ENCODE measurements at places on chromosomes 12 and 14.

GRCh38 chr12:128823216-128823915, 392 bp downstream of the SLC15A4 start:
- peak; percentile 17 for DNase-seq

DNA sequence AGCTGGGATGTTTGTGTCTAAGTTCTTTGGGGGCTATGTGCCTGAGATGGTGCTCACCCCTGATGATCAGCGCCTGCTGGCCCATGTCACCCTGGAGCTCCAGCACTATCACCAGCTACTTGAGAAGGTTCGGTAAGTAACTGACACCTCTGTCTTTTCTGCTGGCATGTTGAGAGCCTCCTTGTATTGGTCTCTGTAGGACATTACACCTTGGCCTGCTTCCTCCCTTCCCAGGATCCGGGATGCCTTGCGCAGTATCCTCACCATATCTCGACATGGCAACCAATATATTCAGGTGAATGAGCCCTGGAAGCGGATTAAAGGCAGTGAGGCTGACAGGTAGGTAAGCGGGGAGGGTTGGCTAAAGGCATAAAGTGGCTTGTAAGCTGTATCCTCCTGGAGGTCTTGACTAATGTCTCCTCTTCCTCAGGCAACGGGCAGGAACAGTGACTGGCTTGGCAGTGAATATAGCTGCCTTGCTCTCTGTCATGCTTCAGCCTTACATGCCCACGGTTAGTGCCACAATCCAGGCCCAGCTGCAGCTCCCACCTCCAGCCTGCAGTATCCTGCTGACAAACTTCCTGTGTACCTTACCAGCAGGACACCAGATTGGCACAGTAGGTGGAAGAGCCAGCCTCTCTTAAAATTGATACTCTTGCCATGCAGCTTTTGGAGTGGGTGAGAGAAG, 5.5 kb downstream of the DDIT3 start:
- DNase-seq, result no peak

DNA sequence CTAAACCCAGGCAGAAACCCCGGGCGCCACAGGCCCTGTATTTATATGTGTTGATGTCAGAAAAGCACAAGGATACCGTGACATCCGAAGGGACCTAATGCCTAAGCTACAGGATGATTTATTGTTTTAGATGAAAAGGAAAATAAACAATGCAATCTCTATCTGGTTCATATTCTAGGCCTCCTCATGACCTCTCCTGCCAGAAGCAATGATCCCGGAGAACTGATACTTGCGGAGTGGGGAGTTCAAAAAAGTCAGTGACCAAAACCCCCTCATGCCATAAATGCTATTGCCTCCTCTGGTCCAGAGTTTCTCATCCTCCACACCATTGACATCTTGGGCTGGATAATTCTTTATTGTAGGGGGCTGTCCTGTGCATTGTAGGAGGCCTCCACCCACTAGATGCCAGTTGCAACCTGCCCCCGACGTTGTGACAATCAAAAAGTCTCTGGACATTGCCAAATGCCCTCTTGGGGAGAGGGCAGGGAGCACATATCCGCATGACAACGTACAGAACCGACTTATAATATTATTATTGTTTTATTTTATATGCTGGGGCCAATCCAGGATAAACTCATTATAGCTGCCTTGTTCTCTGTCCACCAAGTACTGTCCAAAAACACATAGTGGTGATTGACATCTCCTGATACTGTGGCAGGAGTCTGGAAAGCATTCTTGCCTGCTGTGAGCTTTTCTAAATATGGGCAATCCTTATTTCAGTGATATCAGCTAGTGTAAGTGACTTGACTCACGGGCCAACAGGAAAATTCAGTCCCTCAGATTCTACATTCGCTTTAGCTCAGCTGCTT, 1.1 kb upstream of the CSRP2 start:
- DNase-seq, result no peak

- DNase-seq, result no peak
Measured at GRCh38 chr14:95507701-95508103, 8.7 kb downstream of the SYNE3 start.

- DNase-seq, result no peak
Measured at GRCh38 chr12:15486859-15487258, 164.6 kb downstream of the PTPRO start.

DNA sequence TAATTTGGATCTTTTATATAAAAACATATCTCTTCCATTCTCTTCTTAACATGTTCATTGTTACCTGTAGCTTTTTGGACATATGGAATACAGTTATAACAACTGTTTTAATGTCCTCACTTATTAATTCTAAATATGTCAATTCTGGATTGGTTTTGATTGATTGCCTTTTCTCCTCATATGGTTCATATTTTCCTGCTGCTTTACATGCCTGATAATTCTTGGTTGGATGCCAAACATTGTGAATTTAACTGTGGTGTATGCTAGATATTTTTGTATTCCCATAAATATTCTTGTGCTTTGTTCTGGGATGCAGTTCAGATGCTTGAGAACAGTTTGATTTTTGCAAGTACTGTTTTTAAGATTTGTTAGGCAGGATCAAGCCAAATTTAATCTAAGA, 10.8 kb downstream of the C14orf132 start:
- DNase-seq, result no peak

DNA sequence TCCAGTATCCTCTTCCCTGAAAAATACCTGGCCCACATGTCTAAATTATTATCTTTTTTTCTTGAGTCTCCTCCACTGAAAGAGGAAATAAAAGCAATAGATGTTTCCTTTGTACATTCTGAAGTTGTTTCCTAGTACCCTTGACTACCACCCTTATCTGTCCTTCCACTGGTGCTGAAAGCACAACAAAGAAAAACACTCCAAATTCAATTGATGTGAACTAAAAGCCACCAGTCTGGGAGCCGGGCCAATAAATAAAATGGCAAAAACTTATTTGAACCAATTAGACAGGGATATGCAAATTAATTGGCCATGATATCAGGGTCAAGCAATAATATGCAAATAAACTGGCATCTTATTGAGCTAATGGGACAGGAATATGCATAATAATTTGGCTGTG, 330.5 kb downstream of the PAWR start:
- no peak for DNase-seq

- no peak for DNase-seq
Measured at GRCh38 chr14:72599579-72600470, 294.1 kb downstream of the DPF3 start.

GRCh38 chr14:36223558-36223957, 47.0 kb upstream of the PTCSC3 start:
- DNase-seq, result no peak

DNA sequence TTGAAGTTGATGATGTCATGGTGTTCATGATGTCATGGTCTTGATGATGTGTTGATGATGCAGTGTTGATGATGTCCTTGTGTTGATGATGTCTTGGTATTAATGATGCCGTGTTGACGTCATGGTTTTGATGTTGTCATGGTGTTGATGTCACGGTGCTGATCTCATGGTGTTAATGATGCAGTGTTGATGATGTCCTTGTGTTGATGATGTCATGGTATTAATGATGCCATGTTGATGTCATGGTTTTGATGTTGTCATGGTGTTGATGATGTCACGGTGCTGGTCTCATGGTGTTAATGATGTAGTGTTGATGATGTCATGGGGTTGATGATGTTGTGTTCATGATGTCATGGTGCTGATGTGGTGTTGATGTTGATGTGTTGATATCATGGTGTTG, 48.0 kb upstream of the RIMBP2 start:
- DNase-seq, result no peak

- DNase-seq, result no peak
Measured at GRCh38 chr14:95023115-95023514, 134.2 kb downstream of the DICER1 start.

GRCh38 chr12:63090716-63091115, 60.3 kb downstream of the AVPR1A start:
- no peak for DNase-seq

GRCh38 chr14:61171727-61172126, 109.4 kb downstream of the TMEM30B start:
- DNase-seq, result no peak

GRCh38 chr12:68326716-68327115, 5.4 kb downstream of the MDM1 start:
- DNase-seq, result no peak

GRCh38 chr14:65565948-65566347, 153.4 kb downstream of the FUT8 start:
- DNase-seq, result no peak

- DNase-seq, result no peak
Measured at GRCh38 chr14:103141117-103141796, 18.0 kb downstream of the TNFAIP2 start.

GRCh38 chr12:10293570-10294227, 14.0 kb upstream of the KLRD1 start:
- no peak for DNase-seq

DNA sequence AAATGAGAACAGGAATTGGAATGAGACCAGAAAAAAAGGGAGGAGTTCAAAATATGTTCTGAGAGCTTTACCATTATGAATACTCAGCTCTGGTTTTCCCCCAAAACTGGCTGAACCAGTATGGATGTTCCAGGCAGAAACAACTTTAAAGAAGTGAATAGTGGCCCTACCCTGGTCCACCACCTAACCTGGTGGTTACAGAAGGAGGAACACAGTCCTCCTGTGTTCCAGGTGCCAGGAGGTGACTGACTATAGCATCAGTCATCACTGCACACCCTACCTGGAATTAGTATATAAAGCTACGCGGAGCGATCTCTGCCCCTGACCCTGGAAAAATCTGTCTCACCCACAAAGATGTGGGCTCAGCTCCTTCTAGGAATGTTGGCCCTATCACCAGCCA, at the start of gene A2ML1:
TSS of gene A2ML1 (plus strand) at position 324 of the 400 bp plus-strand sequence. CDS start at position 355, 31 bp downstream.
- no peak for DNase-seq

GRCh38 chr12:101439236-101439635, 31.7 kb upstream of the ARL1 start:
- no peak for DNase-seq

DNA sequence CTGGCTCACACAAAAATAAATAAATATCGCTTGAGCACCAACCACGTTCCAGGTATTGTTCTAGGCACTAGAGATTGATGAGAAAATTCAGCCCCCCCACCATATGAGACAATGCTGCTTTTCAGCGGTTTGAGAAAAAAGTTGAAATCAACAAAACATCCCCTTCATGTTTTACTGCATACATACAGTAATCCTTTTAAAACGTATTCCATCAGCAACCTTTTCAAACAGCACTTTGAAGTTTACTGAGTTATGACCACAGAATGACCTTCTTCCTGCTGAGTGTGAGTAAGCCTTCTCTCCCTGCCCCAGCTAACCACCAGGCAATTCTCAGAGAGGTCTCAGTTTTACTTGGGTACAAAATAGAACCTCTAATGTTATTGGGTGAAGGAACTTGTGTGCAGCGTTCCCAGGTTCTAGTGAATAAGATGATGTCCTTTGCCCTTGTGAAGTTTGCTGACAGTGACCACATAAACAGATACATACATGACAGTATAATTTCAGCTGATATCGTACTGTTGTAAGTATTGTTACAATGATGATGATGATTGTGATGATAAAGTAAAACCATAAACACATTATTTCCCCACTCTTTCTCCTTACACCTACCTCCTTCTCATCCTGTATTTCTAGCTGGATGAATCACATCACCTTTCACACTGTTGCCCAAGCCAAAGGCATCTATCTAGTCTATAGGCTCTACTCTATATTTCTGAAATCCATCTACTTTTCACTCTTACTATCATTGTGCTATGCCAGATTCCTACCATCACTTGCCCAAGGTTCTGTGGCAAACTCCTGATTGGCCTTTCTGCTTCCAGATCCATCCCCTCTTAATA, 124.4 kb upstream of the KRR1 start:
- no peak for DNase-seq

DNA sequence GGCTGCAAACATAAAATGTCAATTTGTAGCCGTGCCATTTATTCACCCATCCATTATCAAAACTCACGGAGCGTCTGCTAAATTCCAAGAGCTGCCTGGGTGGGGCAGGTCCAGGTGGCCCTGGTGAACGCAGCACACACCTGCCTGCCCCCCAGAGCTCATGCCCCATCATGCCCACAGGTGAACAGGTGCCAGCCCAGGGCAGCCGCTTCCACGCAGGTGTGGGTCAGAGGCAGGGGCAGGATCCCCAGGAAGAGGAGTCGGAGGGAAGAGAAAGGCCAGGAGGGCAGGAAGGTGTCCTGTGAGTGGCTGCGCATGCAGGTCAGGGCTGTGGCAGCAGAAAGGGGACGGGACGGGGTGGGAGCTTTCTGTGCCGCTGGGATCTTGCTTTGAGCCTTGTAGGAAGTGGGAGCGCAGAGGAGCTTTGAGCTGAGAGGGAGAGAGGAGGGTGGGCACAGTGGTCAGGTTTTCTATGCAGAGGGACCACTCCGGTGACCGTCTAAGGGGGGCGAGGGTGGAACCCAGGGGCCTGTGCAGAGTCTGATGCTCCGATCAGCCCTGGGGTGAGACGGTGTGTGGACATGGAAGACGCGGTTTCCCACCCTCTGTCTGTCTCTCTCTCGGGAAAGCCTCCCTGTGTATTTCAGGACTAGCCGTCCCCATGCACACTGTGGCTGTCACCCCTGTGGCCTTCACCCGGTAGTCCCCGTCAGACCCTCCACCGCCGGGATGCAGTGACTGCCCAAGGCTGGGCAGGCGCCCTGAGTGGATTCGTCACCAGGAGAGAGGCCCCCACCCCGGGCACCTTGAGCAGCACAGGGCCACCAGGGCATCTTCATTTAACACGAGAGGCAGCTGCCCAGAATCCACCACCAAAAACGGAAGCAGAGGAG, 26.7 kb downstream of the GALNT9 start:
- no peak for DNase-seq

DNA sequence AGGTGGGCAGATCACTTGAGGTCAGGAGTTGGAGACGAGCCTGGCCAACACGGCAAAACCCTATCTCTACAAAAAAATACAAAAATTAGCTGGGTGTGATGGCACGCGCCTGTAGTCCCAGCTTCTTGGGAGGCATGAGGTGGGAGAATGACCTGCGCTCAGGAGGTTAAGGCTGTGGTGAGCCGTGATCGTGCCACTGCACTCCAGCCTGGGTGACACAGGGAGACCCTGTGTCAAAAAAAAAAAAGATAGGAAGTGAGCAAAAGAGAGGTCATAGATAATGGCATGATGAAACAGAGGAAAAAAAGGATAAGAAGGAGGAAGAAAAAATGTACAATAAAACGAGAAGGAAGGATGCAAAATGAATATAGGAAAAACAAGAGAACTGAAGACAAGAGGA, 159.5 kb downstream of the ETV6 start:
- DNase-seq, result no peak

DNA sequence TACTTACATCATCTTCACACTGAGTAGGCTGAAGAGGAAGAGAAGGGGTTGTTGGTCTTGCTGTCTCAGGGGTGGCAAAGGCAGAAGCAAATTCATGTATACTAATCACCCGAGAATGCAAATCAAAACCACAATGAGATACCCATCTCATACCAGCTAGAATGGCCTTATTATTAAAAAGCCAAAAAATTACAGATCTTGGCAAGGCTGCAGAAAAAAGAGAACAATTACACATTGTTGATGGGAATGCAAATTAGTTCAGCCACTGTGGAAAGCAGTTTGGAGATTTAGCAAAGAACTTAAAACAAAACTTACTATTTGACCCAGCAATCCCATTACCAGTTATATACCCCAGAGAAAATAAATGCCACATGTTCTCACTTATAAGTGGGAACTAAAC, 154.9 kb downstream of the SEC23A start:
- no peak for DNase-seq

Data from stimulated activated CD8-positive, alpha-beta memory T cell treated with anti-CD3 and anti-CD28 coated beads, Interleukin-7, amount 100 ng/mL, for 4 hours (primary cell).